Endothelial cell (in vitro differentiated cells): ENCODE measurements at places on chromosomes 13 and 19. TPM values are rescaled to one million over a fixed set of nuclear protein-coding genes. Genes with fewer than 3 reads are reported as not detected.

DNA sequence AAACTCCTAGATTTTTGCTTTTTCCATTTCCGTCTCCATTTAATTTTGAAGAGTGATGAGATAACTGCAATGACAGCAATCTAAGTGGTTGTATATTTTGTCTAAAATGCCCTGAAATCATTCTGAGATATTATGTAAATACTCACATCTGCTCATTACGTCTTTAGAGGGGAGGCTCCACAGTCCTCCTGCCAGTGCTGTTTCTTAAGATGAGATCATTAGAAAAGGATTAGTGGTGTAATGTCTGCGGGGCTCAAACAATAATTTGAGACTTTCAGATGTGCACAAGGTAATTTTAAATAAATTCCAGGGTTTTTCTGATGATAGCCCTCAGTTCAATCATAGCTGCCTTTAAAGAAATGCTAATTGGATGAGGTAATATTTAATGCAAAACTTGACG, 437.9 kb downstream of the FOXO1 start:
- no peak overlapping the region for H3K27ac ChIP-seq
- peaks cover 31% of the 10 kb centered on the region for H3K4me1 ChIP-seq
- no peak for DNase-seq
- H3K27me3 ChIP-seq, result peaks cover 3% of the 10 kb centered on the region
- no peak overlapping the region for H3K4me3 ChIP-seq

The DACT3 gene
- total RNA-seq, result 1.1 TPM

GRCh38 chr13:44373601-44374347, at the start of gene SERP2:
SERP2 (plus strand) TSS chr13:44373824; CDS start chr13:44374026, 202 bp downstream.
- peaks cover 13% of the 10 kb centered on the region for H3K27me3 ChIP-seq
- H3K4me1 ChIP-seq, result peaks cover 11% of the 10 kb centered on the region
- DNase-seq, result peak; percentile 18
- H3K4me3 ChIP-seq, result peak within 1 kb of the TSS; percentile 84
- no peak within 1 kb of the TSS for H3K27ac ChIP-seq
- peaks cover 3% of the 10 kb centered on the region for H3K36me3 ChIP-seq

DNA sequence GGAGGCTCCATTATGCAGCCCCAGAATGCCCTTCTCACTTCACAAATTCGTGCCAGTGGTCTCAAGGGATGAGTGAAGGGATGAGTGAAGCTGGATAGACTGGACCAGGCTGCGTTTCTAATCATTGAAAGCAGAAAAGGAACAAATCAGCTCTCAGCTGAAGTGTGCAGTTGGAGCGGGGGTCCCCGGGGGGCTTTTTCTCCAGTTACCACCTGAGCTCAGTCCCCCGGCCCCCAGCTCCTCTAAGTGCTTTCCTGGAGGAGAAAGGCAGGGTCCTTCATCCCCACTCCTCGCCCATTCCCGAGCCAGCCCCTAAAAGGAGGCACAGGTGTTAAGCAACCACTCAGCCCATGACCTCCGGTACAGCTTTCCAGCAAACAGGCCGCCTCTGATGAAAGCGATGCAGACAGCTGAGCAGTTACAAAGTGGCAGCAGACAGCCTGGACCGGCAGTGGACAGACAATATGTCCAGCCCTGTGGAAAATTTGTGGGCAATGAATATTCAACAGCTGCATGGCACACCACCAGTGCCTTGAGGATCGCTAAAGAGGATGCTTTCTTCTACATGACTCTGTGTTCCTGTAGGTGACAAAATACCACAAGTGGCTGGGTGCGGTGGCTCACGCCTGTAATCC, 110.7 kb upstream of the UBL3 start:
- no peak overlapping the region for H3K4me3 ChIP-seq
- H3K36me3 ChIP-seq, result peaks cover 4% of the 10 kb centered on the region
- peaks cover 4% of the 10 kb centered on the region for H3K4me1 ChIP-seq
- no peak for DNase-seq
- peaks cover 4% of the 10 kb centered on the region for H3K27me3 ChIP-seq

GRCh38 chr19:46944123-46944748, 75.4 kb upstream of the NPAS1 start:
- H3K4me3 ChIP-seq, result no peak overlapping the region
- H3K27ac ChIP-seq, result no peak overlapping the region
- peaks cover 32% of the 10 kb centered on the region for H3K36me3 ChIP-seq
- no peak for DNase-seq
- H3K4me1 ChIP-seq, result peaks cover 11% of the 10 kb centered on the region
- H3K27me3 ChIP-seq, result peaks cover 1% of the 10 kb centered on the region

DNA sequence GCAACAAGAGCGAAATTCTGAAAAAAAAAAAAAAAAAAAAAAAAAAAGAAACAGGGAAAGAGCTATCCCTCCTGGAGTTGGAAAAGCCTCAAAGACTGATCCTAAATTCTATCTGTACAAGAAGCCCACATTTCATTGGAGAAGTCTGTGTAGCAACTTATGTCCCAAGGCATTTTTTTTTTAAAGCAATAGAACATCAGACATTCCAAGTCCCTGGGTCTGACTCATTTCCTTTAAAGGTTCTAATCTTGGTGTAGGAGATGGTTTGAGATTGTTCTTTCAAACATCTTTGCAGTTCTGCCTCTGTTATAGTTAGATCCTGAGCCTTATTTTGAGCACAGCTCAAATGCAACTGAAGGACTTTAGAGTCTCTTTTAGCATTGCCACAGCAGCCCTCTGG, 706.5 kb upstream of the MIR17HG start:
- peaks cover 4% of the 10 kb centered on the region for H3K36me3 ChIP-seq
- no peak overlapping the region for H3K4me3 ChIP-seq
- no peak overlapping the region for H3K27ac ChIP-seq
- no peaks in the 10 kb centered on the region for H3K4me1 ChIP-seq
- peaks cover 2% of the 10 kb centered on the region for H3K27me3 ChIP-seq
